ENCODE measurements at places on chromosomes 12 and 14.

DNA sequence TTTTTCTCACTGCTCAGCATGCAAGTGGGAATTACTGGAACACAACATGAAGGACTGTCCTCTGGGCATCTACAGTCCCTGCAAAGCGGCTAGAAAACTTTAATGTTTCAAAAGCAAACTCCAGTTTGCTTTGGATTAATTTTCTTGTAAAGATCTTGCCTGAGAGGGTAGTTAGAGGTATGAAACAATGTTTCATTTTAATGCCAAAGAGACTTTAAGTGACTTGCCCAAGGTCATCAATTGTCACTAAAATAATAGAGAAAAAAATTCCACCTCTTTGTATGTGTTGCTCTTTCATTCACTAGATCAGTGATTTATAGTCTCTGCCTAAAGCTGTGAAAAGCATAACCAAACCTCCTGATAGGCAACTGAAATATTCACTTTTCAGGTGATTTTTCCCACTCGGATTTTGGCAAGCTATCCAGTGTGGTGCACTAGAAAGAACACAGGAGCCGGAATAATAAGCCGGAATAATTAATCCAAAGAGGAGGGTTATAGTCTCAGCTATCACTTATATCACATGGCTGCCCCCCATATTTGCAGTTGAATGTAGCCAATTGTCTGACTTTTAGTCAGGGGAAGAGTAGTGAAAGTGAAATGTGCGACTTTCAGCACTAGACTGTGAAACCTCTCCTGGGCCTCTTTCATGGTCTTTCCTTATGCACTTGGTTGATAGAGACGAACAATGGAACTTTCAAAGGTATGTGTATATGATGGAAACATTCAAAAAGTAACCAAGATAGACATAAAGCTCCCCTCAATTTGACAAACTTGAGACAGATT is 107.7 kb downstream of the SLC6A15 start:
- no peak for DNase-seq

GRCh38 chr14:104393199-104393897 is 186.2 kb upstream of the C14orf180 start:
- no peak for DNase-seq

- no peak for DNase-seq
These were observed 62.0 kb downstream of the MAP1LC3B2 start for GRCh38 chr12:116621194-116621593.

- no peak for DNase-seq
These were observed 68.7 kb downstream of the RPAP3 start for GRCh38 chr12:47636908-47637780.

DNA sequence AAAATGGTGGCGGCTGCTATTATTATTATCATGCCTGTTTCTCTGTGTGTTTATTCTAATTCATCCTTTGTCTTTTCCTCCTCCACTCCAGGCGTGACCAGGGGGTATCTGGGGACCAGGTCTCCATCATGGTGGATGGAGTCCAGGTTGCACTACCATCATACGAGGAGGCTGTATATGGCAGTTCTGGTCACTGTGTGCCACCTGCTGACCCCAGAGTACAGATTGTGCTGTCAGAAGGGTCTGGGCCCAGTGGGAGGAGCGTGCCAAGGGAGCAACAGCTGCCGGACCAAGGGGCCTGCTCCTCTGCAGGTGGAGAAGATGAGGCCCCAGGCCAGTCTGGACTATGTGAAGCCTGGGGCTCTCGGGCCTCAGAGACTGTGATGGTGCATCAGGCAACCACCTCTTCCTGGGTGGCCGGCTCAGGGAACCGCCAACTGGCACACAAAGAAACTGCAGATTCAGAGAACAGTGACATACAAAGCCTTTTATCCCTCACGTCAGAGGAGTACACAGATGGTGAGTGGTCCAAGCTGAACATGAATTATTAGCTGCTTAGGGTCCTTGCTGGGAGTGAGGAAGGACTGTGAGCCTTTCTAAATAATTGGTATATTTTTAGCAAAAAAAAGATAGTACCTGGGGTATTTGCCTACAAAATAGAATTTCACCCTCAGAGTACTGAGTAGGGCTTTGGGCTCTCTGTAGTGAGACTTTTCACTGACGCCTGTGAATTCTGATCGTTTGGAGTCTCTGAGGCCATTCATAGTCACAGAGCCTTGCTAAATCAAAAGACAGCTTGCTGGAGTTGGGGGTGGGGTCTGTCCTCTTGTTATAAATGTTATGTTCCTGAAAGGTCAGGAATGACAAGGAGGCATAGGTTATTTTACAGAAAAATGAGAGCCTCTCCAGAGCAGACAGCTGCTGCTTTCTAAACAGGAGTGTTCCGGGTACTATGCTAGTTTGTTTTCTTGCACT is 58.1 kb upstream of the SRSF5 start:
- no peak for DNase-seq

DNA sequence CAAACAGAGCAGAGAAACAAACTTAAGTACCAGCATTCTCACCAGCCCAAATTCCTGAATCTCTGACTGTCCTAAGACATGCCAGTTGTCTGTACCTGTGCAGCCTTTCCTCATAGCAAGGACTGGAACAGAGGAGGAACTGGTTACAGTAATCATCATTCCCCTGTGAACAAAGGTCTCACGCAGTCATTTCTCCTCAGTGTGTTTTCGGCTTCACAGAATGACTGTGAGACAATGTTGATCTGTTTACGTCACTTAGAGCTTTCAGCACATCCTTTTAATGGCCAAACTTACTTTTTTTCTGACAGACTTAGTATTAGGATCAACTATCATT is 169.0 kb downstream of the FBXL14 start:
- DNase-seq = no peak

- DNase-seq = no peak
These were observed 15.4 kb upstream of the YY1 start for GRCh38 chr14:100223332-100224201.

GRCh38 chr12:122423258-122424165 is 1.0 kb upstream of the CLIP1 start:
- DNase-seq = no peak

GRCh38 chr12:21704847-21705246 is 47.2 kb upstream of the LDHB start:
- DNase-seq = no peak

DNA sequence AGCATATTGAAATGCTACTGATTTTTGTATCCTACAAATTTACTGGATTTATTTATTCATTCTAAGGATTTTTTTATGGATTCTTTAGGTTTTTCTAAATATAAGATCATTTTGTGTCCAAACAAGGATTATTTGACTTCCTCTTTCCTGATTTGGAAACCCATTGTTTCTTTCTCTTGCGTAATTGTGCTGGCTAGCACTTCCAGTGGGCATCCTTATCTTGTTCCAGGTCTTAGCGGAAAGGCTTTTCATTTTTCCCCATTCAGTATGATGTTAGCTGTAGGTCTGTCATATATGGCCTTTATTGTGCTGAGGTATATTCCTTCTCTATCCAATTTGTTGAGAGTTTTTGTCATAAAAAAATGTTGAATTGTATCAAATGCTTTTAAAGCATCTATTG is 57.2 kb upstream of the RHOJ start:
- DNase-seq = no peak

DNA sequence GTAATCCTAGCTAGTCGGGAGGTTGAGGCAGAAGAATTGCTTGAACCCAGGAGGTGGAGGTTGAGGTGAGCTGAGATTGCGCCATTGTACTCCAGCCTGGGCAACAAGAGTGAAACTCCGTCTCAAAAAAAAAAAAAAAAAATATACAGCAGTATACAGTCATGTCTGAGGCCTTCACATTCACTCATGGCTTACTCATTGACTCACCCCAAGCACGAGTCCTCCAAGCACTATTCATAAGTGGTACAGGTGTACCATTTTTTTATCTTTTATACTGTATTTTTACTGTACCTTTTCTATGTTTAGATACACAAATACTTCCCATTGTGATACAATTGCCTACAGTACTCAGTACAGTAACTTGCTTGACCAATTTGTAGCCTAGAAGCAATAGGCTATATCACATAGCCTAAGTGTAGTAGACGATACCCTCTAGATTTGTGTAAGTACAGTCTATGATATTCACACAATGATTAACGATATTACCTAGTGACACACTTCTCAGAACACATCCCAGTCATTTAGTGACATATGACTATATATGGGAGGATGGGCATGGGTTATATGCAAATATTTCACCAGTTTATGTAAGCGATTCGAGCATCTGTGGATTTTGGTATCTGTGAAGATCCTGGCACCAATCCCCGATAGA is 12.2 kb downstream of the LLPH start:
- DNase-seq = no peak

Measured in GM12892 (cell line).